ENCODE measurements at places on chromosomes 13 and 19.

DNA sequence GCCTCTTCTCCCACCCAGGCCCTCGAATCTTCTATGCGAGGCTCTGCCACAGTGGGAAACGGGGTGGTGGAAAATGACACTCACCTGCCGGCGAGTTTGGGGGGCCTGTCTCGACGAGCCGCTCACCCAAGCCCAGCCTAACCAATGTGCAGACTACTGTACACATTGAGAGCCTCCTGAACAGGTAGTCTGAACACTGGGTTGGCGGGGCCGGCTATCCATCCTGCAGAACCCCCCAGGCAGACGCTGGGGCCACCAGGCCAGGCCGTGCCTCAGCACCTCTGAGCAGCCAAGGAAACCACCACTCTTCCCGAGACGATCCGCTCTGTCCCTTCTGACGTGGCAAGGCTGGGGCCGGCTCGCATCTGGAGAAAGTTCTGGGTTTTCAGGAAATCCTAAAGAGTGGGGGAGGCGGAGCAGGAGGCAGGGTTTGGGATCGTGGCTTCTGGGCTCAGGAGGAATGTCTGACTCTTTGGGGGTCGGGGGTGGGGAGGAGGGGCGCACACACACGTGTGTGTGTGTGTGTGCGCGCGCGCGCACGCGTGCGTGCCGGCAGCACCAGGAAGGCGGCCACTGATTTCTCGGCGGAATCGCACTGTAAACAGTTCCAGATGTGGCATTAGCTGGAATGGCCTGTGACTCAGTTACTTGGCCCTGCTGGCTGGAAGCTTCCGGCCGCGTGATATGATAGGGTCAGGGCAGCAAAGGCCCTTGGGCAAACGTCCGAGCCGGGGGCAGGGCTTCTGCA, 18.5 kb downstream of the TMED1 start:
- no peak for DNase-seq

GRCh38 chr13:104085611-104086010, 1019.4 kb upstream of the SLC10A2 start:
- DNase-seq, result no peak

DNA sequence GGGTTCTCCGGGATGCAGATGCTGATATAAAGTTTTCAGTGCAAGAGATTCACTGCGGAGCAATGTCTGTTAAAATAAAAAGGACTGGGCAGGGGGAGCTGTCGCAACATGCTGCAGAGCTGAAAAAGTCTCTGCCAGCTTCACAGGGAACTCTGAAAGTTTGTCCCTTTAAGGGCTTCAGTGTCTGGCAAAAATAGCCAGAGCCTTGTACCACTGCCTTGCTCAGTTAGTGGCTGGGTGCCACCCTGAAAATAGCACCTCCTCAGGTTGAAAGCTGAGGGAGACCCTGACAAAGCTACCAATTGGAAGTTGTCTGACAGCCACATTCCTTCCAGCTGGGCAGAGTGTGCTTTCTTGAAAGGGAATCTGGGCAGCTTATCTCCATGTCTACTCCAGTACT, 3.0 kb upstream of the NDFIP2 start:
- no peak for DNase-seq

DNA sequence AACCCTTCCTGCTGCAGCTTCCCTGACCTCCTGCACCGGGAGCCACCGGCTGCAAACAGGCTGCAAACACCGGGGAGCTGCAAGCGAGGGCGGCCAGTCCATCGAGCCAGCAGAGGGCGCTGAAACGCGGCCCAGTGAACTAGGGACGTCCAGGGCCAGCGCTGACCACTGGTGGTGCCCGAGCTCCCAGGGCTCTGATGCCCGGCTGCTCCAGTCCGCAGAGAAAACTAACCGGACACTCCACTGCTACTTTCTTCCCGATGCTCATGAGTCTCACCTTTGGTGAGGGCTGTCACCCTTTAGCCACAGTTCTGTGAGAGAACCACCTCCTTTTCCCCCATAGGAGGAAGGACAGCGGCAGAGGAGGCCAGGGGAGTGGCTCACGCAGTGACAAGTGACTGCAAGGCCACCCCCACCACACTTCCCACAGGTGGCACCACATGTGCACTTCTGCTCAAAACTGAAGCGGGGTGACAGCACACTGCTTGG, 82.8 kb upstream of the MTIF3 start:
- no peak for DNase-seq

GRCh38 chr13:85864963-85865530, 65.8 kb upstream of the SLITRK6 start:
- DNase-seq, result no peak

DNA sequence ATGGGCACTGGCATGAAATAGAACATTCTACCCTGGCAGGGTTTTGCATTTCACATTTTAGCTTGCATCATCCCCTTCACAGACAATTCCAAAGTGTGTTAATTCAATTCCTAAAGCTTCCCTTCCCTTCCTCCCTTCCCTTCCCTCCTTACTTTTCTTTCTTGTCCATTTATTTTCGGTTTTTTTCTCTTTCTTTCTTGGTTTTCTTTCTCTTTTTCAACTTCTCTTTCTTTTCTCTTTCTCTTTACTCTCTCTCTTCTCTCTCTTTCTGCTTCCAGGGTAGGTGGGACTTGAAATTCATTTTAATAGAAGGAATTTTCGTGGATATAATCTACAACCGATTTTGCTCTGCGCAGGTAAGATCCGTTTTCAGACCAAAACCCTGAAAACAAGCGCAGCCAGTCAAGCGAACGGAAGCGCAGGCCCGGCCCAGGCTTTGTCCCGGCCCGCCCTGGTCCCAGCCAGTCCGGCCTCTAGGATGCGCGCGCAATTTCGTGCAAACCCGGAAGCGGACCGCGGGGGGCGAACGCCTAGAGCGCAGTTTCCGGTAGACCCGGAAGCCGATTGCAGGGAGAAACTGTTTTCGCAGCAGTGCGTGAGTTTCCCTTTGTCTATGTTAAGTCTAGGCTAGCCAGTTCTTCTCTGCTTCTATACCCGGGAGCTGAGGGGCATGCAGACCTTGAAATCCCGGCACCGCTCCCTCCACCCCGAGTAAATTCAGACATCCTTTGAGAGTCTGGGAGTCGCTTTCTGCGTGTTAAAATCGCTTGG, at the start of gene ZNF528:
ZNF528 (plus strand) TSS at position 540 of the 771 bp plus-strand sequence. CDS start 4,165 bp downstream, outside the sequence.
- DNase-seq, result peak; percentile 87

DNA sequence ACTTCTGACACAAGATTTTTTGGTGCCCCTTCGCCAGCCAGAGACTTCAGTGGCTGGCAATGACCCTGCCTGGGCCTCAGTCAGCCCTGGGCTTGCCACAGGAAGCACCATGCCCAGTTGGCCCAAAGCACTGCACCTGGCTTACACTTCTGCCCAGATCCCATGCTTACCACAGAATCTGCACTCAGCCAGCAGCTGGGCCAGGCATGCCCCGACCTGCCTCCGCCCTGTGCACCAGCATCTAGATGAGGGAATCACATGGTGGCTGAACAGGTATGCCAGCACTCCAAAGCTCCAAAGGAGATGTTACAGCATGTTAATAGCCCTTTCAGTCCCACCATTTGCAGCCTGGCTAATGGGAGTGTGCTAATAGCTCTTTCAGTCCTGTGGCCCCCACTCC, 690.9 kb downstream of the SLITRK6 start:
- no peak for DNase-seq

DNA sequence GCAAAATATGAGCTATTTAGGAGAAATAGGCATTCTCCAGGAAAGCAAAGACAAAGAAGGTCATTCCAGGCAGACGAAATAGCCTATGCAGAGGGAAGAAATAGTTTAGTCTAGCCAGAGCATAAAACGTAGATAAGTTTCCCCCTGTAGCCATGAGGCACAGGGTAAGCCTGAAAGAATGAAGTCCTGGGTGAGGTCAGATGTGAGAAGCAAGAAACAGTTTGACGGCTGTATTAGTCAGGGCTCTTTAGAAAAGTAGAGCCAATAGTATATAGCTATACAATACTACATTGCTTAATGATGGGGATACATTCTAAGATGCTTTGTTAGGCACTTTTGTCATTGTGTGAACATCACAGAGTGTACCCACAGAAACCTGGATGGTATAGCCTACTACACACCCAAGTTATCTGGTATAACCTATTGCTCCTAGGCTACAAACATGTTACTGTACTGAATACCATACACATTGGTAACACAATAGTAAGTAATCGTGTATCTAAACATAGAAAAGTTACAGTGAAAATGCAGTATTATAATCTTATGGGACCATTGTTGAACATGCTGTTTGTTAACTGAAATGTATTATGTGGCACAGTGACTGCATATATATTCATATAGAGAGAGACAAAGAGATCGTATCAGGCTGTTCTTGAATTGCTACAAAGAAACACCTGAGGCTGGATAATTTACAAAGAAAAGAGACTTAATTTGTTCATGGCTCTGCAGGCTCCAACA, 59.3 kb upstream of the WDFY2 start:
- no peak for DNase-seq

DNA sequence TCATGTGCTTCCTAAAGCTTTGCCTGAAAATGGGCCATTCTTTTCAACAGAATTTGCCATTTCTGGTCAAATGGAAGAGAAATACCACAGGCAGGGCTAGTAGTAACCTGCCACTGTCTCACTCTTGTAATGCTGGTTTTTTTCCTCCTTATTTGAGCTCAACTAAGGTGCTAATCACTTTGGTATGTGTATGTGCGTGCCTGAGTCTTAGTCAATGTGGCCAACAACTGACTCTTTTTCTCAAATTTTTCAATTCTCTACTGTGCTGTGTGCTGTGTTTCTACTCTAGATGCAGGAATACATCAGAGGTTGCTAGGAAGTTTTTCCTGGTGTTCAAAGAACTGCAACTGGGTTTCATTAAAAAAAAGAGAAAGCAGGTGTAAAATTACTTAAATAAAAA, 870.2 kb downstream of the EFNB2 start:
- no peak for DNase-seq
